ENCODE measurements at places on chromosomes 4 and X.

DNA sequence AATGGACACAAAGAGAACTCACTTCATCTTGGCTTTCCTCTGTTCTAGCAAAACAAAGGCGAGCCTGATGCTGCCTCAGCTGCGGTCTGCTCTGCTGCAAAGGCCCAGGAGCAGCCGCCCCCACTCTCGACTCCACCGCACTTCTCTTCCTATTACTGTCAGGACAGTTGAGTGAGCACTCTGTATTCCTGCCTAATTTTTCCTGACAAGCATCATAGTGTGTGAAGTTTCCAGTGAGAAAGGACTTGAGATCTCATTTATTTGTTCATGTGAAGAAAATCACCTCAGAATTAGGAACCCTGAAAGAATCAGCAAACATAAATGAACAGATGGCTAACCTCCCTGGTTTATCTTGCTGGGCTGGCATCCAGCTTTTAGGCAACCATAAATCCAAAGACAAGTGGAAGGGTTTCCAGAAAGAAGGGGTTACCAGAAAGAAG, 15.6 kb downstream of the SCARB2 start:
- DNase-seq = no peak

- DNase-seq = no peak
These were observed 113.9 kb upstream of the EOLA2 start for GRCh38 chrX:150052226-150052625.

- DNase-seq = no peak
These were observed 41.9 kb downstream of the ARHGEF38 start for GRCh38 chr4:105594099-105595010.

DNA sequence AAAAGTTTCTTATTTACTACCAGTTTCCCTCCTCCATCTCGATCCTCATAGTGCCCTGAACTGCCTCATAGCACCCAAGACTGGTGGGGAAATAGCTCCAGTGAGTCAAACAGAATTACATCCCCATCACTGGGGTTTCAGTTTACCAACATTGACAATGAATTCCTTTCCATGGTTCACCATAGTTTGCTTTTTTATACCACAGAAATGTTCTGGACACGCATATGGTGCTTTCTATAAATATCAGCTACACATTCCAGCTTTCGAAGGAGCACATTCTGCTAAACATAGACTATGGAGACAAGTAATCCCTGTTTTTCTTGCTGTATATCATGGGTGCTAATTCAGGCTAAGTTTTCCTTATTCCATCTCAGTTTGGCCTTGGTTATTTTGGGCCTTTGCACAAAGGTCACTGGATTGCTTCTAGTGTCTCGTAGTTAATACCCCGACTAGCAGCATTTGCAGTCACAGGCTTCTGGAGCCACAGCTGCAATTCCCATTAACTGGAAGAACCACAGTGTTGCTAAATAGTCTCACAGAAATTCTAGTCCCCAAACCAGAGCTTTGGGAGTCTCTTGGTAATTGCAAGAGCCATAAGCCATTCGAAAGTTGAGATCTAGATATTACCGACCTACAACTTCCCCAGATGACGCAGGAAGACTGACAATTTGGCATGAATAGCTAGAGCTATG, 53.4 kb upstream of the TRPC3 start:
- no peak for DNase-seq

DNA sequence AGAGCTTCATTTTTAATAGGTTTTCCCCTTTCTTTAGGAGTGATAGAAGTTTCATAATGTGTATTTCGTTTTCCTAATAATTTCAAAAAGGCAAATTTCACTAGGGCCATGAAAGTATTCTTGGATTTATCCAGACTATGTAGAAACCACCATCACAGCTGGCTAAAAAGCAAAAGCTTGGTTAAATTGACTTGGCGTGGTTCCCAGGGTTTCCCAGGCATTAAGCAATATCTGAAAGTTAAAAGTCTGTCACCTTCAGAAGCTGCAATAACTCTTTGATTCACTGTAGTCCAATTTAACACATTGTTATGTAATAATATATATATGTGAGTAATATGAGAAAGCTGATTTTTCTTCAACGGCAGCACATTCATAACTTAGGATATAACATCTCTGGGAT, 38.3 kb downstream of the NDNF start:
- DNase-seq = no peak

DNA sequence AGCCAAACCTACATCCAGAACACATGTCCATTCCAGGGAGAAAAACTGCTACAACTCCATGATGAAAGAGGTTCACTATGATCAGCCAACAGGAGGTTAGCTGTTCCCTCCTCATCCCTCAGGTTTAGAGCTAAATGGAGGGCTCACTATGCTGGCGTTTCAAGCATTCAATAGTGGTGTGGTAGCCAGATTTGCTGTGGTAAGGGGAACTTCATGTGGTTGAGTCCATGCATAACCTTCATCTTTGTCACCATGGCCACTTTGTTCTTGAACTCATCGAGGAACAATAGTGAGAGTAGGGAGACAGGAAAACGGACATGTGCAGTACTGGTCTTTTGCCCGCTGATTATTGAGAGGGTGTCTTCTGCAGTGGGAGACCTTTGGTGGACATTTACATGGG, 33.8 kb downstream of the ALPK1 start:
- DNase-seq = no peak

DNA sequence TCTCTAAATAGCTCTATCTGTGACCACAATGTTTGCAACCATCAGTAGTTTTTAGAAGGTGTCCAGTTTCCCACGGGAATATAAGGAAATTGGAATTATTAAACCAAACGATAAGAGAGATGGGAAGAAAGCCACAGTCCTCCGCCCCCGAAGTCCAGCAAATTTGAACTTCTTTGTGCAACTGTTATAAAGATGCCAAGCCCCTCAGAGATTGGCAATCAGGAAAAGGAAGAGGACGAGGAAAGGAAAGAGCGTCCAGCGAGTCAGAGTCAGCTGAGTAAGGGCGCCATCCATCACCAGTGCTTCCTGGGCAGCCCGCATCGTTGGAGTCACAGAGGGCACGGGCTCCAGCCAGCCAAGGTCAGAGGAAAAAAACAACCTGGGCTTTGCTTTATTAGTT, 35.7 kb downstream of the LDB2 start:
- no peak for DNase-seq

- DNase-seq = no peak
These were observed 48.5 kb downstream of the PRPS1 start for GRCh38 chrX:107676559-107677378.

GRCh38 chr4:53531585-53532224, 59.6 kb downstream of the LNX1 start:
- DNase-seq = no peak

Measured in stimulated activated CD4-positive, alpha-beta T cell treated with anti-CD3 and anti-CD28 coated beads, TNF-alpha, amount 100 ng/mL, for 24 hours (primary cell).